ENCODE measurements at places on chromosomes 6 and 20.

DNA sequence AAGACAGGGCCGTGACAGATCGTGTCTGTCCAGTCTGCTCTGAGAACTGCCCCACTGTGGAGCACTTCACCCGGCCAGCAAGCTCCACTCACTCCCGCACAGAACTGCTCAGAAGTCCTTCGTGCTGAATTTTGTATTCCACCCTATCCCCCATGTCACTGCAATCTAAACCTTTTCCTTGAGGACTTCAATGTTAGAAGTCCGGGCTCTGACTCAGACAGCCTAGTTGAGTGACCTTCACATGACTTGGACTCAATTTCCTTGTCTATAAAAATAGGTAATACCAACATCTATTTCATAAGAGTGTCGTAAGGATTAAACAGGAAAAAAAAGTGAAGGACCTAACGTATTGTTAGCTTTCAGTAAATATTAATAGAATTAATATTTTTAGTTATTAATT is 161.6 kb downstream of the QRSL1 start:
- DNase-seq, result no peak

- DNase-seq, result no peak
Measured at GRCh38 chr6:109322825-109323224, 59.4 kb downstream of the CD164 start.

DNA sequence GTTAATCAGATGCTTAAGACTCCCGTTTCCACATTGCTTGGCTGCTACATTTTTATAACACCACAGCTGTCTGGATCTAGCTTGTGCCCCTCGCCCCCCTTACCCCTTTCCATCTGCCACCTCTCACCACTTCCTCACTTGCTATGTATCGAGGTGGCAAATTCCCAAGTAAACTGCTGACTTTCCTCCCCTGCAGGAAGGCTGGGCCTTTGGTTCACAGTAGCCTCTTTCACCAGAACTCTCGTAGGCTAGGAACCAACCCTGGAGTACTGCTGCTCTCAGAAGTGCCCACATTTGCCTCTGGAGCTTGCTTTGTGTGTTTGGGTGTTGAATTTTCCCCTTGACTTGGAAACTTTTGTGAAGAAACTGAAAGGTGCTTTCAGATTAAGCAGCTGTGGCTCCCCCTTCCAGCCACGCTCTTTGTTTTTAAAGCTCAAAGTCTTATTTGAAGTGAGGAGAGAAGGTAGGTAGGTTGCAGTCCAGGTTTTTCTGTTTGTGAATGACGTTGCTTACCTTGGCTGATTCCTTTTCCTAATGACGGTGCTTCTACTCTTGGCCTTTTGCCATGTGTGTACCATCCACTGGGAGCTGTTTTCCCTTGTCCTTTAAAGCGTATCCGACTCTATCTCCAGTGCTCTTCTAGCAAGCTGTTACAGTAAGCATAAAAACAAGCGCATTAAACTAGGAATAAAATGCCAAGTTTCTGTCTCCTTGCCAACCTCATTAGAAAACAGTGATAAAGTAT is 90.4 kb downstream of the CARMIL1 start:
- peak; percentile 11 for DNase-seq

- DNase-seq, result no peak
Measured at GRCh38 chr20:20000211-20000968, 16.8 kb upstream of the NAA20 start.

DNA sequence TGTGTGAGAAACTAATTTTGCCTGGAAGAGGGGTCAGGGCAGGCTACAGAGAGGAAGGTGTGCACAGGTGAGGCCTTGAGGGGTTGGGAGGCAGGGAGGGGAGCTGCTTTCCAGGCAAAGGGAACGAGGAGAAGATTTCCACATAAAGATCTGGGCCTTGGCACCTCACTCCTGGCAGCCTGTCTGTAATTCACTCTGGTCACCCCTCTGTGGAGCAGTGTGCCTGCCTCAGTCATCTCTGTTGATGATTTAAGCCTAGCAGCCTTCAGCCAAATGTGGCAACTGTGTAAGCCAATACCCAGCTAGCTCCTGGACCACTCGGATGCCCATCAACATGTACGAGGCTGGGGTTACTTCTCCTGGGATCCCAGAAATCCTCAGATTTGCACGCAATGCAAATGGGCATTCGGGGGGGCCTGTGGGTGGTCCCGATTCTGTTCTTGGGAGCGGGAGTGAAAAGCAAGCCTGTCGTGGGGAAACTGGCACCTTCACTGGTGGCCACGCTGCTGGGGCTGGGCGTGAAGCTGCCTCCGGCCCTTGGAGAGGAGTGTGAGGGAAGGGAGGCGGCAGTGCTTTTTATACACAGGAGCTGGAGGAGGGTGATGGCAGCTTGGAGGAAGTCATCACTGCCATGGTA is 360.4 kb downstream of the ZFAND3 start:
- no peak for DNase-seq

DNA sequence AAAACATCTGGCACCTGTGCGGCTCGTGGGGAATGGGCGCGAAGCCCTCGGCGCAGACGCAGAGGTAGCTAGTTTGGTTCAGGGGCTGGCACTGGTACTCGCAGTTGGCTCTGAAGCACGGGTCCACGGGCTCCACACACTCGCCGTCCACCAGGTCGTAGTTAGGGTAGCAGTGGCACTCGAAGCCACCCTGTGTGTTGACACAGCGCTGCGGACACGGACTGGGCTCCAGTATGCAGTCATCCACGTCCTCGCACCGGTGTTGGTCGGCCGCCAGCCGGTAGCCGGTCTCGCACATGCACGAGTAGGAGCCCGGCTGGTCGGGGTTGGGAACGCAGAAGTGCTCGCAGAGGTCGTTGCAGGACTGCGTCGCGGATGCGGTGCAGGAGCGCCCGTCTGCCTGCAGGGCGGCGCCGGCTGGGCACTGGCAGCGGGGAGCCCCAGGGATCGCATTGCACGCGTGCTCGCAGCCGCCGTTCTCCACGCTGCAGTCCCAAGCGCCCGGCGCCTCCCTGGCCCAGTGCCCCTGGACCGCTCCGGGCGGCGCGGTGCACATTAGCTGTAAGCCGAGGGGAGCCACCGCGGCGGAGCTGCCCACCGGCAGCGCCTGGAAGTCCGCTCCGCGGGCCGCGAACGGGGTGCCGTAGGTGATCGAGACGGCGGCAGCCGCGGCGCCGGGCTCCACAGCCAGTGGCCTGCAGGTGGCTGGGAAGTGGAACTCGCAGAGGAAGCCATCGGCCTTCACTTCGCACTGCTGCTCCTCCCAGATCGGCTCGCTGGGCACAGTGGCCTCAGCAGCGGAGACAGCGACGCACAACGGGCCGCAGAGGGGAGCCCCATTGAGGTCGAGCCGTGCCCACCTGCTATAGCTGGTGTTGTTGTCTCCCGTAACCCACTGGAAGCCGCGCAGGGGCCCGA is 930 bp downstream of the THBD start:
- DNase-seq, result no peak

GRCh38 chr6:44539701-44540355 is 152.3 kb downstream of the CDC5L start:
- no peak for DNase-seq

DNA sequence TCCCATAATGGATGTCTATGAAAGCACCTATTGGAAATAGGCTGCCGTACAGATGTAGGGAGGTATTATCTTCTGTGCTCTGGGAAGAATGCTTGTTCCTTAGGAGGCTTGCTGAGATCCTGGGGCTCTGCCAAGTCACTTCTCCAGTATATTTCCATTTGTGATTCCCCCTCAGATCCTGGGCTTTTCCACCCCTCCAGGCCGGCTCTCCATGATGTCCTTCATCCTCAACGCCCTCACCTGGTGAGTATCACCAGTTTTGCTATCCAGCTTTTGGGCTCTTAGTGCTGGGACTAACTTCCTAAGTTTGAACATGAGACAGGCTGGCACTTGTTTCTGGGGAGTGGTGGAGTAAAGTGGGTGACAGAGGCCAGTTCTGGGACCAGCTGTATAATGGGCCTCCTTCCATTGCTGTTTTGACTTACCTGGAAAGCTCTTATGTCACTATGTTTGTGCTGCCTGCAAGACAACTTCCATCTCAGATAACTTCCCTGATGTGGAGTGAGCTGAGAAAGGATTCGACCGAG is 2.6 kb downstream of the SYS1 start:
- DNase-seq, result no peak

DNA sequence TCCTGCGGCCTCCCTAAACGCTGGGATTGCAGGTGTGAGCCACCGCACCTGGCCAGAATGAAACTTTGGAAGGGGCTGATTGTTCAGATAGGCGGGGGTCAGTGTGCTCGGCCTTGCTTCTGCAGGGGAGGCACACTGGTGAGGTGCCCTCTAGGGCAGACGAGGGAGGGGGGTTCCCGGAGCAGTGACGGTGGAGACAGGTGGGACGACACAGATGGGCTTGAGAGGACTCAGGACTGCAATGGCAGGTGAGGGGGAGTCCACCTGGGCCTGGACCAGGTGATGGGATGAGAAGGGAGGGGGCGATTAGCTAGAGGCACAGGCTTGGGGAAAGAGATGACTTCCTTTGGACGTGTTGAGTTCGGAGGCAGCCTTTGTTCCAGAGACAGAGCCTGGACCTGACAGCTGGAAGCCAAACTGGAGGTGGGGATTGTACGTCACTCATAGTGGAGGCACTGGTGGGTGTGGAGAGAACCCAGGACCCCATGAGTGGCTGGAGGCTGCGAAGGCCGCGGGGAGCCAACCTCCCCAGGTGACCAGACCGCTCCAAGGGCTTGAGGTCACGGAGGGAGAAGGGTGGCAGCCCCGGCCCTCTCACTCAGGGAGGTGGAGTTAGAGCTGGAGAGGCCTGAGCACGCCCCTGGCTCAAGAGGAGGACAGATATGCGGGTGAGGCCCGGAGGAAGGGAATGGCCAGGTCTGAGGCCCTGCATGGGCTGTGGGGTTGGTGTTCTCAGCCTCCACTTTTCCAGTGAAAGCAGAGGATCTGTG is 10.5 kb upstream of the MAP1LC3A start:
- no peak for DNase-seq

DNA sequence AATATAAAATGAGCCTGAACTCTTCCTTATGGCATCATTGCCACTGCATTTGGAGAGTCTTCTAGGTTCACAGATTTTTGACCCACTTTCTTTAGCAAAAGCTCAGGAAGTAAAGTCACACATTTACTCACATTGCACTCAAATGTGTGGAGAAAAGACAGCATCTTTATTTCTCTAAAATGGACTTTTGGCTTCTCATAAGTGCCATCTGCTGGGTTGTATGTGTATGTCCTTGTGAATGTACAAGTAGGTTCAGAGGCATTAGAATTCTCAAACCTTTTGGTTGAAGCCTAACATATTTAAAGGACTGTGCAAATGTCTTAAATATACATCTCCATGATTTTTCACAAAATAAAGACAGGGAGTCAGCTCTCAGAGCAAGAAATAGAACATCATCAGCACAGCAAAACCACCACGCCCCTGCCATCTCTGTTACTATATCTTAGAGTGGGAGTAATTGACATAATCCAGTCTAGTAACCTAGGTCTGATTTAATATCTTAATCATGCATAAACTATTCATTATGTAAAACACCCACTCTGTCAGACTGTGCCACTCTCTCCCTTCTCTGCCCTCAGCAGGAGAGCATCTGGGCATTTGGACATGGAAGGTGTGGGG is 42.2 kb upstream of the SPTLC3 start:
- DNase-seq, result no peak

GRCh38 chr6:158023597-158023939 is 41.9 kb downstream of the SYNJ2 start:
- DNase-seq, result no peak

DNA sequence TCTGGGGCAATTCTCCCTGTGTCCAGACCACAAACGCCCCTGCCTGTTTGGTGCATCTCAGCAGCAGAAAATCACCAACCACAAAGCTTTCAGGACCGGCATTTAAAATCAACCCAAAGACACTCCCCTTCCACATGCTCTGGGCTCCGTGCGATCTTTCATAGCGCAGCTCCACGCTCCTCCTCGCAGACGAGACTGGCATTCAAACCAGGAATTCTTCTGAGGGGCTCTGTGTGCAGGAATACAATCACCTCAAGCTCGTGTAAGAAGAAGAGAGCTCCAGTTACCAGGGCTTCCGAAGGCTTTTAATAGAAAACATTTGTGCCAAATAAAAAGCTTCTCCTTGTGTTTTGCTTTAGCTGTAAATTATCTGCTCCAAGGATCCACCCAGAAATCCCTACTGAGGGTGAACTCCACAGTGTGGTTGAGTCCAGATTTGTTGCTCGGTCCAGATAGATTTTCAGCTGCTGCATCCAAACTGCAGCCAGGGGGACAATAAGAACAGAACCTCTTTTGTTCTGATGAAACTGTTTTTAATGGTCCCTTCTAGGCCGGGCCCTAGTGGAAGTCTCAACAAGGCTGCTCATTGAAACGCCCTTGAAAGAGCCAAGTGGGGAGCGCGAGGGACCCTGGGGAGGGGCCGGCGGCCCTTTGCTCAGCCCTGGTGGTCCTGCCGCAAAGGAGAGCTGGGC is 16.4 kb upstream of the BMP7 start:
- DNase-seq, result no peak

DNA sequence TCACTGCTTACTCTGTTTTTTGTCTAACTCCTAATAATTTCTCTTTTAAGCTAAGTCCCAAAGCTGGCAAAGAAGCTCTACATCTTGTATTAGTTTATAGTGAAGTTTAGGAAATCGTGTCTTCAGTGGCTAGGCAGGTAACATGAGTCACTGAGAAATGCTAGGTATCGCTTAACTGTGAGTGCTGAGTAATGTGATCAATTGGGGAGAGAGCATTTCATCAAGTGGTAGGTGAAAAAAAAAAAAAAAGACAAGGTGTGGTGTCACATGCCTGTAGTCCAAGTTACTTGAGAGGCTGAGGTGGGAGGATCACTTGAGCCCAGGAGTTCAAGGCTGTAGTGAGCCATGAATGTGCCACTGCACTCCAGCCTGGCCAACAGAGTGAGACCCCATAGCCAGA is 125.3 kb downstream of the FAM83B start:
- DNase-seq, result no peak

DNA sequence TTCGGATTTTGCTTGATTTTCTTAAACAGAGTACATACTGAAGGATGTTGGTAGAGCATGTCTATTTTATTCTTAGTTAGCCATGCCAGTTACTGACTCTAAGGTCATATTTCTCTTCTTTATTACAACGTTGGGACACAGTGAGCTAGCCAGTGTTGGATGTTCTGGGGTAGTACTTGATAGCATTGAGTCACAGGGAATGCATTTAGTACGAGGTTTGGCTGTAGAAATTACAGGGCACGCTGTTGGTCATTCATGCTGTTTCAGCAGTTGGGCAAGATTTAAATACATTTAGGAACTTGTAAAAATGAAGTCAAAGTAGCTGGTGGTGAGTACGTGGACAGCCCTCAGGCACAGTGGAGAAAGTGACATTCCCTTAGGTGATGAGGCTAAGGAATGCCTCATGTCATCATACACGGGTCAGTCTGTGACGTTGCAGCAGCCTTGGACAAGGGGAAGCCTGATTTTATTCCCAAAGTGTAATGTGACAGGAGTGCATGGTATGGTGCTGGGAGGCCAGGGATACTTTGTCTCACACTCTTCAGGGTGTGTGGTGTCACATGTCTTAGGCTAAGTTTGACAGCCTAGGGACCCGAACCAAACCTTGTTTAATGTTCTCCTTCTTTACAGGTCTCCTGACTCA is 57.7 kb upstream of the SLC22A1 start:
- no peak for DNase-seq

GRCh38 chr6:125183391-125183790 is 29.8 kb downstream of the TPD52L1 start:
- no peak for DNase-seq

Data from GM20000 (cell line).